ENCODE measurements at places on chromosomes 1 and 21.

- no peak for DNase-seq
These were observed 40.0 kb upstream of the DPH5 start for GRCh38 chr1:101065575-101065974.

DNA sequence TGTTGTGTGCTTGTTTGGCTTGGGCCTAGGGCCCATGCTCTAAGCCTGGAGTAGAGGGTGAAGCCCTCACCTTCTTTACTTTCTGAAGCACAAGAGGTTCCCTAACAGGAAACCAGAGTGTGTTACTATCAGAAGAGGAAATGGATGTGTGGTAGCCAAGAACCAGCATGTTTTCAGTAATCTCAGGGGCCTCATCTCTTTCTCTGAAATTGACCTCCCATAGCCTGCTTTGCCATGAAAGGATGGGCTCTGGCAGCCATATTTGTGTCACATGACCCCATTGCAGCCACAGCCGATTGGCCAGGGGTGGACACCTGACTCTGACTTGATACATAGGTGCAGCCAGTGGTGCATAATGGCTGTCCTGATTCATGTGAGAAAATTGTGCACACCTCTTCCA lies 18.6 kb downstream of the A3GALT2 start:
- DNase-seq: no peak

DNA sequence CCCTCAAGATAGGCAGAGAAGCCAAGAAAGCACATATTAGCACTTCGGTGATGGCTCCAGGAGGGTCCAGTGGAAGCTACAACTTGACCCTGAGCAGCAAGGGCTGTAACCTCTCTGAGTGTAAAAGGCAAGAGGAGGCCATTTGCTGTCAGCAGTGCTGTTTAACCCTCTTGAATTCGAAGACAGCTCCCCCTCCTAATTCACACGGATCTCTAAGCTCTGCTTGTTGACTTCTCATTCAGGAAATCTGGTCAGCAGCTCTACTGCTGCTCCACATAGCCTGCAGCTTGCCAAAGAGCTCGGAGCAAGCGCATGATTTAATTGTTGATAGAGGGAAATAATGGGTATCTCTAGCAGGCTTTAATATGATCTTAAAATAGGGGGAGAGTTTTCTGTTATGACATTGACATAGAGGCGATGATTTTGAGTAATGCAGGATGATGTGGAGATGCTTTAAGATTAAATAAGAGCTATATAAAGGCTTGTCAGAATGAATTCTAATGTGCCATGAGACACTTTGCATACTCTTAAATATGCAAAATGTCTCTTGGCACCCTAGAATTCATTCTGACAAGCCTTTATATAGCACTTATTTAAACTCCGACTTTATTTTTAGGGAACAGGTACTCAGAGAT lies 79.4 kb upstream of the USH2A start:
- DNase-seq: no peak

- DNase-seq: no peak
These were observed 25.6 kb upstream of the IL20 start for GRCh38 chr1:206839857-206840256.

- no peak for DNase-seq
These were observed 12.2 kb upstream of the CLSTN1 start for GRCh38 chr1:9835758-9836631.

DNA sequence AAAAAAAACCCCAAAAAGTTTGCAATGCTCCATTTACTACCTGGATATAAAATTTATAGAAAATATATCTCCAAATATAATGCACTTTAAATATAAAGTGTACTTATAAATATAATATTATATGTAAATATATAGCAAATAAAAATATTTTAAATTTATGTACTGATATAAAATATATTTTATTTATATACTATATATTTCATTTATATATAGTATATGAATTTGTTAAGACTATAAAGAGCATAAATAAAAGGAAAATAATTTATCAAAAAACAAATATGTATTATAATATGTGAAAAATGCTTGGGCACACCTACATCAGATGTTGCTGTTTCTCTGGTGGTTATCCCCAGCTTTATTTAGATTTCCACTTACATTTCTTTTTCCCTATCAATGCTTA lies 71.0 kb upstream of the ZBTB18 start:
- DNase-seq: no peak

DNA sequence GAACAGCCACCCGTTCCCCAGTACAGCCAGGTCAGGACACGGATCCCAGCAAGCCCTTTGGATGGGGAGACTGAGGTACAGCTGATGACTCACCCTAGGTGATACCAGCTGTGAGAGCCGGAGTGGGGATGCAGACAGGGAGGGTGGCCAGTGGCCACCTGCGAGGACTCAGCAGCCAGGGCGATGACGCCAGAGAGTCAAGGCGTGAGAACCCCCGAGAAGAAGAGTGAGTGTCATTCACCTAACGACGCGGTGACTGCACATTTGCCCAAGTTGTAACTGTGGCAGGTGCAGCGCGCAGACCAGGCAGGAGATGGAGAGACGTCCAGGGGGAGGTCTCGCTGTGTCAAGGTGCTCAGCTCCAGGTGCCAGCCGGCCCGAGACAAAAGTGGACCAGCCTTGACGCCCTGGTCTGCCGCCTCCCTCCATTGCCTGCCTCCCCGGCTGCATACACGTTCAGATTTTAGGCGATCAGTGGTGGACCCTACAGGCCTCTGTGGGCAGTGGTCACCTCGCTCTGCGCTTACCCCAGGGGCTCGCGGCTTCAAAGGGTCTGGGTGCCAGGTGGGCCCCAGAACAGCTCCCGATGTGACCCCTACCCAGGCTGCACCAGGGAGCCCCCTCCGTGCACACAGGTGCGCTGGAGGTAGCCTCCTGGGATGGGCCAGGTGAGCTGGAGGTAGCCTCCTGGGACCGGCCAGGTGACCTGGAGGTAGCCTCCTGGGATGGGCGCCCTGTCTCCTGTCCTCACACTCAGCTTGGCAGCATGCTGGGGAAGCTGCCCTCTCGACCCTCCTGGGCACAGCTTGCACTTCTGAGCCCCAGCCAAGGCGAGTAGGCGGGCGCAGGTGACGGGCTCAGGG lies 11.9 kb downstream of the LRRC3 start:
- no peak for DNase-seq

DNA sequence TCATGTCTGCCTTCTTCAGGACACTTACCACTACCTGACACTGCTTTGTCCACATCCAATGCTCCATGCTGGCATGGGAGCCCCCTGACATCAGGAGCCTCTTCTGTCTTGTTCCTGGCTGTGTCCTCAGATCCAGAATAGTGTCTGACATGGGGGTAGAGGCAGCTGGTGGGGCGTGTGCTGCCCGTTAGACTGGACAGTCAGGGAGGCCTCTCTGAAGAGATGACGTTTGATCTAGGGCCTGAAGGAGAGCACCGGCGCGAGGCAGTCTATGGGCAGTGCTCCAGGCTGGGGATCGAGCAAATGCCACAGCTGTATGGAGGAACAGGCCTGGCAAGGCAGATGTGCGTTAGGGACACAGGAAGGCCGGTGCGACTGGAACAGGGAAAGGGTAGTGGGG lies 16.6 kb downstream of the SLC9A1 start:
- DNase-seq: no peak

- peak; percentile 38 for DNase-seq
These were observed 61.6 kb downstream of the LRRN2 start for GRCh38 chr1:204623894-204624361.

Measured in GM12891 (cell line).